ENCODE measurements at places on chromosomes 12 and 14.
A peak's percentile ranks its signal among the peaks of the same experiment; 100 is the strongest.

DNA sequence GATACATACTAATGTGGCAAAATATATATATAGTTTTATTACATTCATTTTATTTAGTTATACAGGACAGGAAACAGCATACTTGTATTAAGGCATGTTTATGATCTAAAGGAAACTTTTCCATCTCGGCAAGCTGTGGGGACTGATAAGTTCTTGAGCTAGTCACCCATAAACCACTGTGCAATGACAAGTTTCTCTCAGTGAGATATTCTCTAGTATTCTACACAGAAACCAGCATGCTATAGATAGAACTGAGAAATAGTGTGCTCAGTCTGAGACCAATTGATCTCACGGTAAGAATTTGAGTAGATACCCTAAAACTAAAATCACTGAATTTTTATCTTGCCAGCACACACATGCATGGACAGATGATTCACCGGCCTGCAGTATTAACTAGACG is 717.6 kb upstream of the NOVA1 start:
- DNase-seq = no peak

- peak; percentile 61 for DNase-seq
Observed at GRCh38 chr14:64060648-64061096, 207.9 kb downstream of the SYNE2 start.

DNA sequence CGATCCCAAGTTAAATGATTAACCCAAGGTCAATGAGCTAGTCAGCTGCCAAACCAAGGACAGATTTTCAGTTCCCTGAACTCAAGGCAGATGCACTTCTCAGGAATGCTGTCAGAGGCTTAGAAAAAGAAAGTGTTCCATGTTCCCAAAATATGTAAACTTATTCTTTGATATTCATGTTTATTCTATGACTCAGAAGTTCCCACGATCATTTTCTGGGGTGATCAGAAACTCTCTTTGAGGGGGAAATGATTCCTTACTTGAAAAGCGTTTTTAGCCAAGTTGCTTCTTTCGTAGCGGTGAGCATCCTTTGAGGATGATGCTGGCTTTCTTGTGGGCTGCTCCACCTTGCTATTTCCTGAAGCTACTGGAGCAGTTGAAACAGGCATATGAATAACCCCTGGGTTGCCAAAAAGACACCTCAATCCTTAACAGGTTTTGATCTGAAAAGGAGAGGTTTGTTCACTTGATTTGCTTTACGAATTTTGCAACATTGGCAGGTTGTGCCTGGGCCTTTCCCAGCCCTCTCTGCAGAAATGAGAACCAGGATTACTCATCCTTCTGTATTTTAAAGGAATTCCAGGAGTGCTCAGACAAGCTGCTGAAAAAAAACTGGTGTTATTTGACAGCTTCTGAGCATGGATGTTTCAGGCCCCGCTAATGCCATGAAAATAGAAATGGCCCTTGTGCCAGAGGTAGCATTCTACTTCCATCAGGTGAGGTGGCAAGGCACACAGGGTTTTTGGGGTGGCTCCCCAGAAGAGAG is 121.4 kb upstream of the HIF1A start:
- DNase-seq = no peak

DNA sequence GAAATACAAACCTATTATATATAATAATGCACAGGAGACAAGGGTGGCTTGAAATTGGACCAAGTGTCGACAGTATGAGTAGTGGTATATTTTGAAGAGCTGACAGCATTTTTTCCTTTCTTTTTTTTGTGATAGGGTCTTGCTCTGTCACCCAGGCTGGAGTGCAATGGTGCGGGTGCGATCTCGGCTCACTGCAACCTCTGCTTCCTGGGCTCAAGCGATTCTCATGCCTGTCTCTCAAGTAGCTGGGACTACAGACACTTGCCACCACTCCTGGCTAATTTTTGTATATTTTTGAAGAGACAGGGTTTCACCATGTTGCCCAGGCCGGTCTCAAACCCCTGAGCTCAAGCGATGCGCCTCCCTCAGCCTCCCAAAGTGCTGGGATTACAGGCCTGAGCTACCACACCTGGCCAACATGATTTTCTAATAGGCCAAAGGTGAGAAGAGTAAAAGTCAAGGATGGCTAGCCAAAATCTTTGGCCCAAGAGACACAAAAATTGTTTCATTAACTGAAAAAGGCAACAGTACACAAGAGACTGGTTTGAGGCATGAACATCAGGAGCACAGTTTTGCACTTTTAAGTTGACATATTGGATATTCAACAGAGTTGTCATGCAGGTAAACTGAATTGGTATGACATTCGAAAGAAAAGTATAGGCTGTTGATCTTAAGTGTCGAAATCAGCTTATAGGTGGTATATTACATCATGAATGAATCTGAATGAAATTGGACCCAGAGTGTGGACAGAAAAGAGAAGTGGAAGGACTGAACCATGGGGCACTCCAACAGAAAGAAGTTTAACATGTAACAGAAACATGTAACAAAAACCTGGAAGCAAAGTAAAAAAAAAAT is 12.5 kb downstream of the HNRNPC start:
- no peak for DNase-seq

DNA sequence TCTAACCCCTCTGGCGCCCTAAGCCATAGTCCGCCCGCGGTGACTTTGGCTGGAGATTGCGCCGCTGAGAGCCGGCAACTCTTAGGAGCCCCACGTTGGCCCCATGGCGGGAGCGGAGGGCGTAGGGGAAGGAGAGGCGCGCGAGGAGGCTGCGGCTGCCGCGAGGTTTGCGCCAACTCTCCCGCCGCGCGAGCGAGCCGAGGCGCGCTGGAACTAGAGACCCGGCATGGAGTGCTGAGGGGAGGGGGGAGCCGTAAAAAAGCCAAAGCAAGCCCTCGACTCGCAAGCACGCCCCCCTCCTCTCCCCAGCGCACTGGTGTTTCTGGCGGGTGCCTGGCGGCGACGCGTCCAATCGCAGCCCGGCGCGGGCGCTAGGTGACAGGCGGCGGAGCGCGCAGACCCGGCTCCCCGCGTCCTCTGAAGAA is at the start of gene SYT10:
Gene SYT10 (minus strand): TSS at position 233 of the 425 bp plus-strand sequence. CDS start 297 bp downstream, outside the sequence.
- DNase-seq = peak; percentile 3

DNA sequence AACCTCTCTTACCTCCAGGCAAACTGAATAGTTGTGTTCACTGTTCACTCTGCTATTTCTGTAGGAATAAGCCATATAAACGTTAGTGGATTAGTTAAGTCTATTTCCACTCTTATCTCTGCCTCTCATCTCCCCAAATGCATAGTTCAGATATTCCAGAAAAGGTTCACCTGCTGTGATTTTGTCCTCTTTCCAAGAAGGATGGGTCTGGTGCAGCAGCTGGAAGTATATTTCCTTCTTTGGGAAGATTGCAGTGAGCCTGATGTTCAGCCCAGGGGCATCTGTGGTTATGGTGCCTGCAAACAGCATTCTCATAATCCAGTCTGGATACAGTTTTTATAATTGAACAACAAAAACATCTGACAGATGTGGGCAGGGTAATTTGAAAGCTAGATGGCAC is 97.7 kb downstream of the TPH2 start:
- DNase-seq = no peak

DNA sequence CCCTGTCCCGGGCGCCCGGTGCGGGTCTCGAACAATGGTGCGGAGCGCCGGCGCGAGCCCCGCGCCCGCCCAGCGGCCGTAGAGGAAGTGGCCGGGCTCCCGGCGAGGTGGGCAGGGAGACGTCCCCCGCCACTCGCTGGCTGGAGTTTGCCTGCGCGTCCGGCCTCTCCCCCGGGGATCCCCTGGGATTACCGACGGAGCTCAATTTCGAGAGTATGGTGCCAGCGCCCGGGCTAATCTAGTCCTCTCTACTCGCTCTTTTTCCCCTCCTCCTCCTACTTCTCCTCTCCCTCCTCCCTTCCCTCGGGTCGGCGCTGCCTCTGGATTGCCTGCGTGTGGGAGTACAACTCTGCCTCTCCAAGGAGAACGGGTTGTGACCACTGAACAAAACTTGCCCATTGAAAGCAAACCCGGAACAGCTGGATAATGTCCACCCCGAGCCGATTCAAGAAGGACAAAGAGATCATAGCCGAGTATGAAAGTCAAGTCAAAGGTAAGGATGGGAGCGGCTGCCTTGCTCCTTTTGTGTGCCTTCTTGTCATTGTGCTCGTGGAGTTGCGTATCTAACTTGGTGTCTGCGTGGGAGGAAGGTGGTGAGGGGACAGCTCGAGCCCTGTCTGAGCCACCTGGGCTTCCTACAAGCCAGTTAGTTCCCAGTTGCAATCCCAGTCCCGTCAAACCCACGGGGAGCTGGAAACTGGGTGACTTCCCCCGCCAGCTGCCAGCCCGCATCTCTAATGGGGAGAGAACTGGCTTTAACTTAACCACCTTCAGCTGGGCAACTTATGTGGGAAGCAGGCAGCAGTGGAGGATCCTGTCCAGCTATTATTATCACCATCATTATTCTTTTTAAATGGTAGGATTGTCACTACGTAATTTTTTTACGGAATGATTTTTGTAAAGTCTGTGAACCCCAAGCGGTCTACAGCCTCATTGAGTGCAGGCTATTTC is at the start of gene SRGAP1:
Gene SRGAP1 (plus strand): TSS at position 310 of the 951 bp plus-strand sequence. CDS start 117 bp downstream, at position 427.
- DNase-seq = peak; percentile 36

DNA sequence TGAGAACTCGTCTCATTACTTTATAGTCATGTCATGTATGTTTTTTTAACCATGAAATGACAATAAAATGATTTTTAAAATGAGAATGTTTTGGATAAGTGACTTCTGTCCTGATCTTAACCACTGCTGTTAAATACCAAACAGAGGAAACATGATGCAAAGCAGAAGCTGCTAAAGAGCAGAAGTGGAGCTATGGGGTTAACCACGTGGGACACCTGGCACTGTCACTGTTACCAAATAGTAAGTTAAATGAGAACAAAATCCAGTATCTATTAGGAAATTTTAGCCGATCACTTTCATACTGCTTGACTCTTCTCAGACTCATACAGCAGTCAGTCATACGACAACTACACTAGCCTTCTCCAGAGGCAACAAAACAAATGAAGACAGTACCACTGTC is 82.4 kb downstream of the SCAF11 start:
- peak; percentile 34 for DNase-seq

GRCh38 chr12:10115890-10116289 is 14.1 kb downstream of the CLEC7A start:
- DNase-seq = no peak

DNA sequence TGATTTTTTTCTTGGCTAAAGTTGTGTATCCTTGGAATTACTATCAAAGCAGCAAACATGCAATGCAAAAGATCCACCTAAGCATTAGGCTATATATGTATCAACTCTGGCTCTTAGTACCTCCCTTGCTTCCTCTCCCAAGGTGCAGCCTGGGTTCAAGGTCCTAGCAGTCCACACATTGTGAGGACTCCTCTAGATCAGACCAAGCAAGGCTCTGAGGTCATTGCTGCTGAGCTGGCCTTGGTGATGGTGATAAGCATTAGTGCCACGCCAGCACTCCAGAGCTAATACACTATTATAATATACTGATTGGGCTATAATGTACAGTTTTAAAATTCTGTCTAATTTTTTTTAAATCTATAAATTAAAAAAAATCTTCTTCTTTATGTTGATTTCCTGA is 196.9 kb upstream of the BTG1 start:
- no peak for DNase-seq

- peak; percentile 45 for DNase-seq
Observed at GRCh38 chr12:92928421-92928961, 604 bp downstream of the EEA1 start.

GRCh38 chr12:117069101-117069797 is 30.0 kb downstream of the TESC start:
- no peak for DNase-seq

- no peak for DNase-seq
Observed at GRCh38 chr12:94099191-94099590, 49.2 kb upstream of the PLXNC1 start.

DNA sequence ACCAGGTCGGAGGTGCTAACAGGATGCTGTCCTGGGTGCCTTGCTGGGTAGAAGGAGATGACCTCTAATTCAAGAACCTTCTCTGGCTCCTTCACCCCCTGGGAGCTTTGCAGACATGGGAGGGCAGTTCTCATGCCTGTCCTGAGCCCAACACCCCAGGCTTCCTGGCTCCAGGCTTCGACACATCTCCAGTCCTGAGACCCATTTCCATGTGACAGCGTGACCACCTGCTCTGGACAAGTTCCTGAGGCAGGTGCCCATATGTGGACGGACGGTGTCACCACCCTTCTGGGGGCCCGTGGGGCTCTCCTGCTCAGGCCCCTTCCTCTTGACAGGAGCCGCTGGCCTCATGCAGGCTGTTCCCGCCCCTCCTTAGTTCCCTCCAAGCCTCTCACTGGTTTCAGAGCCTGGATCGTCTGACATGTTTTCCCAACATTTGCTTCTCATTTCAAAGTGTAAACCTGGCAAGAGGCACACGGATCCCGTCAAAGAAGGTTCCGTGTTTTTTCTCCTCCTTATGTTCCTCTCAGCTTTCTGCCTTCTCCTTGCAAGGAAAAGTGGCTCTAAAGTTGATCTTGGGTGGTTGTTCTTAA is 291.9 kb upstream of the RTL1 start:
- DNase-seq = no peak

GRCh38 chr14:74843653-74844052 is 32.3 kb downstream of the PROX2 start:
- DNase-seq = no peak

DNA sequence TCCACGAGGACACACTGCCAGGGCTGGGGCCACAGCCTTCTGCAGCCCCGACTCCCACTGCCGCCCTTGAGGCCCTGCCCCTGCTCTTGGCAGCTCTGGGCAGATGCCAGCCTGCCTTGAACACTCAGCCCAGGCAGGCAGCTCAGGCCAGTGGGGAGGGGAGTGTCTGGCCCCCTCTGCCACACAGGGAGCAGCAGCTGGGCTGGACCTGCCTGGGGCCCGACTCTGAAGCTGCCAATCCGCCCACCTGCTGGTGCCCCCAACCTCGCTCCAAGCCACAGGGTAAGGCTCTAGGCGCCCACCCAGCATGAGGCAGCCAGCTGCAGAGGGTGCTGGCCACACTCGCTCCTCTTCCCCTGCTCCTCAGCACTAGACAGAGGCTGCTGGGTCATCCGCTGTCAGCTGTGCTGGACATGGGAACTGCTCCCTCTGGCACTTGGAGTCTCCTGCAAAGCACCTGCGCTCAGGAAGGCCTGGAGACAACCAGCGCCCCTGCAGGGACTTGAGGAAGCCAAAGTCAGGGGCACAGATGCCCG is 24.6 kb upstream of the NUDT14 start:
- DNase-seq = no peak

DNA sequence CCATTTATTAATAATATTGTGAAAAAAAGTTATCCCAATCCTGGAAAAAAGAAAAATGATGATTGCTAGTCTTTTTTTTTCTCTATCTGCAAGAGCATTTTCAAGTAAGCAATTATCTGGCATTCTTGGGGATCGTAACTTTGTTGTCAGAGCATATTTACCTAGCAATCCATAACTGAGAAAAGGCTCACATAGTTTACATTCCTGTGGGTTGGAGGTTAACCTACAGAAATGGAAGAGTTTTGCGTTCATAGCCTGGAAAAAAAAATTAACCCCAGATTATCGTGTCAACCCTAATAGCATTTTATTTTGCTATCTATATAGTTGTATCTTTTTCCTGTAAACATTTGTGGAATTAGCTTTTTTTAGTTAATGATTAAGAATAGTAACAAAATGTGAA is 292.3 kb downstream of the DAD1 start:
- DNase-seq = no peak

Data from hematopoietic multipotent progenitor cell treated with erythropoietin and hydrocortisone succinate and interleukin-3 and kit ligand, for 6 days (in vitro differentiated cells).